ENCODE measurements at places on chromosomes 12 and 14.

DNA sequence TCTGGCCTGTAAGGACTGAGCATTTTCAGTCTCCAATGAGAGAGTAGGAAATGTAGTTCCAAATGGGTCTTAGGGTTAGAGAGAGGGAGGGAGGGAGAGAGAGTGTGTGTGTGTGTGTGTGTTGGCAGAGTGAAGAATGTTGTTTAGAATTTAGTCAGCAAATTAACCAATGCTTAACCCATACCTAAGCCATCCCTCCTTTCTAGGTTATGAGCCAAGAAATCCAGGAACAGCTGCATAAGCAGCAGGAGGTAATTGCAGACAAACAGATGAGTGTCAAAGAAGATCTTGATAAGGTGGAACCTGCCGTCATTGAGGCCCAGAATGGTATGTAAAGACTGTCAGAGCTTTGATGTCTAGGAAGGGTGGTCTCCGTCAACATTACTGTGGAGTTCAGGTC is 56.9 kb downstream of the HSP90AA1 start:
- DNase-seq, result no peak

- DNase-seq, result no peak
Observed at GRCh38 chr14:62946221-62946620, 99.0 kb downstream of the KCNH5 start.

DNA sequence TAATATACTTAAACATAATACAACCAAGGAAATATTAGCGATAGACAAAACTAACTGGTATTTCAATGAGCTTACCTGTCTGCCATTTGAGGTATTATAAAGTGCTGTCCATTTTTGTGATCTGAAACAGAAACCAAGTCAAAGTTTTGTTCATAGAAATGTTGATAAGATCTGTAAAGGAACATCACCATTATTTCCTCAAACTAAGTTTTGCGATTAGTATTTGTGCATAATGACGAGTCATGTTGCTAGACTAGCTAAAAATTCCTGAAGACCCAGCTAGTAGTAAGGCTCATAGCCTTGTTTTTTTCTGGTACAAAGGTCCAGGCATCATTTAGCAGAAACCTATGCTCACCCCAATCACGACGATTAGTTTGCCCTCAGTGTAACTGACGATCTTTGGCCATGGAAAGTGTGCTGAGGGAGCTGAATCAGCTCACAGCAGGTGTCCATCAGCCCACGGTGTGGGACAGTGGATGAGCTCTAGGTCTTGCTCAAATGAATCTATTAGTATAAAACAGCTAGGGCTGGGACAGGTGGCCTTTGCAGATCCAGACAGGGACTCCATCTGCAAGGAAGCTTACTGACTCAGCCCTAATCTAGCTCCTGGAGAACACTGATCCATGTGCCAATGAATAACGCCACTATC is 28.7 kb downstream of the GIT2 start:
- no peak for DNase-seq

- DNase-seq, result no peak
Observed at GRCh38 chr12:47378907-47379306, 299.1 kb upstream of the AMIGO2 start.

GRCh38 chr12:113201187-113202177 is 16.0 kb downstream of the RITA1 start:
- DNase-seq, result no peak

DNA sequence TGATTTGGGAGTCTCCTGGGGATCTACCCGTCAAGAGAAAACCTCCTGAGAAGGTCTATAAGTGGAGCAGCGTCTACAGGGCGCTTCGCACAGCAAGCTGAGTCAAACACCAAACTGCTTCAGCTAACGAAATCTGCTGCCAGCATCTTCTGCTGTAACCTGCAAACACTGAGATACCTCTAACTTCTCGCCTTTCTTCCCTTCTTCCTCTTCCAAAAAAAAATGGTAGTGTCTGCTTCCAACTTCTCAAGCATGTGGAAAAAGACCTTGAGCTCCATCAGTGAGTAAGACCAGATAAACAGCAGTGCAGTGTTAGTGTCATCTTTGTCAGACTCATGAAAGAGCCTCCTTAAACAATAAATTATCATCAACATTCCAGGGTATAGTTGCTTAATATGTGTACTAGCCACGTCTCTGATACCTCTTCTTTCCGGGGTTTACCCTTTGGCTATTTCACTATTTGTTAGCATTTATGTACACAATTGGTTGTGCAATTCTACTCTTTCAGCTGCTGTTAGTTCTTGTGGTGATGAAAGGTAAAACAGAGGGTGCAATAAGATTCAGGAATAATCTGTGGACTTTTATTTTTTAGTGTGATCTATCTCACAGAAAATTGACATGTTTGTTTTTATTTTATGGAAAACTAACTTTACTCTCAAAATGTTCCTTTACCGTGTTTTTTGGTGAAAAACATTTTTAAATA is 81.6 kb downstream of the LLPH start:
- no peak for DNase-seq

- DNase-seq, result no peak
Observed at GRCh38 chr12:57431654-57432188, 878 bp upstream of the R3HDM2 start.
